ENCODE measurements at places on chromosomes 12 and 14.

GRCh38 chr12:19669793-19670192 lies 230.5 kb downstream of the AEBP2 start:
- DNase-seq, result no peak

DNA sequence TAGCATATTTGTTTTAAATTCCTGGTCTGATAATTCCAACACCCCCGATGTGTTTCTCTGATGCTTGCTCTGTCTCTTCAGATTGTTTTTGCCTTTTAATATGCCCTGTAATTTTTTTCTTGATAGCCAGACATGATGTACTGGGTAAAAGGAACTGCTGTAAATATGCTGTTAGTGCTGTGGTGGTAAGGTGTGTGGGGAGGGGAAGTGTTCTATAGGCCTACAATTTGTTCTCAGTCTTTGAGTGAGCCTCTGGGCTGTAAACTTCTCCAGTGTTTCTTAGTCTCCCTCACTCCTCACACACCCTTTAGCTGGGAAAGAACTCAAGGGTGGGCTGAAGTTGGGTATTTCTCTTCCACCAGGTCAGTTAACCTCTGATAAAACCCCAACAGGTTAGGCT lies 147.0 kb upstream of the OR4E1 start:
- DNase-seq, result no peak

DNA sequence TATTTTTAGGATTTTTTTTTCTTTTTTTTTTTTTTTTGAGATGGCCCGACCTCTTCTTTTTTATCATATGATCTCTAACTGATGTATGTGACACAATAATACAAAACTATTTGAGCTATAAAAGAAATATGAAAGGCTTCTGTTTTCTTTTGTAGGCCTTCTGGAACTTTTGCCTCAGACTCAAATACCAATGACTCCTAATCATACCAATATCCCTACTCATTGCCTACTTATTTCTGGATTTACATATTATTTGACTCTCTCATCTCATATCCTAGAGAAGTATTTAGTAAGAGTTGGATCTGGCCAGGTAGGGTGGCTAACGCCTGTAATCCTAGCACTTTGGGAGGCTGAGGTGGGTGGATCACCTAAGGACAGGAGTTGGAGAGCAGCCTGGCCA lies 12.7 kb upstream of the WDR89 start:
- DNase-seq, result peak; percentile 81

- DNase-seq, result peak; percentile 57
Measured at GRCh38 chr14:100012478-100013327, 52.5 kb upstream of the EVL start.

GRCh38 chr14:106840258-106840657 lies 1313.9 kb downstream of the TMEM121 start:
- DNase-seq, result no peak

GRCh38 chr12:124682425-124683151 lies 115.2 kb upstream of the NCOR2 start:
- DNase-seq, result no peak

DNA sequence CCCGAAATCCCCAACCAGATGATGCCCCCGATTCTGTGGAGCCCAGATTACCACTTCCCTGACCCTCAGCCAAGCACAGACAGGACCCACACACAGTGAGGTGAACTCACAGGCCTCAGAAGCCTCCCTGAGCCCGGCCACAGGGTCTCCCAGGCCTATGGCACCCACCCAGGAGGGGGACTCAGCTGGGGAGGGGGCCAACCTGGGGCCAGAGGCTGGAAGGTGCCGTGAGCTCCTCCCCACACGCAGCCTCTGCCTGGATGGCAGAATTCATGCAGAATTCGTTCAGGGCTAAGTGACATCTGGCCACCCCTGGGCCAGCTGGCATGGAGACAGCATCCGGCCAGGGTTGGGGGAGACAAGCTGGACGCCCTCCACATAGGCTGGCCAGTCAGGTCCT lies 11.8 kb downstream of the TMEM179 start:
- DNase-seq, result no peak

DNA sequence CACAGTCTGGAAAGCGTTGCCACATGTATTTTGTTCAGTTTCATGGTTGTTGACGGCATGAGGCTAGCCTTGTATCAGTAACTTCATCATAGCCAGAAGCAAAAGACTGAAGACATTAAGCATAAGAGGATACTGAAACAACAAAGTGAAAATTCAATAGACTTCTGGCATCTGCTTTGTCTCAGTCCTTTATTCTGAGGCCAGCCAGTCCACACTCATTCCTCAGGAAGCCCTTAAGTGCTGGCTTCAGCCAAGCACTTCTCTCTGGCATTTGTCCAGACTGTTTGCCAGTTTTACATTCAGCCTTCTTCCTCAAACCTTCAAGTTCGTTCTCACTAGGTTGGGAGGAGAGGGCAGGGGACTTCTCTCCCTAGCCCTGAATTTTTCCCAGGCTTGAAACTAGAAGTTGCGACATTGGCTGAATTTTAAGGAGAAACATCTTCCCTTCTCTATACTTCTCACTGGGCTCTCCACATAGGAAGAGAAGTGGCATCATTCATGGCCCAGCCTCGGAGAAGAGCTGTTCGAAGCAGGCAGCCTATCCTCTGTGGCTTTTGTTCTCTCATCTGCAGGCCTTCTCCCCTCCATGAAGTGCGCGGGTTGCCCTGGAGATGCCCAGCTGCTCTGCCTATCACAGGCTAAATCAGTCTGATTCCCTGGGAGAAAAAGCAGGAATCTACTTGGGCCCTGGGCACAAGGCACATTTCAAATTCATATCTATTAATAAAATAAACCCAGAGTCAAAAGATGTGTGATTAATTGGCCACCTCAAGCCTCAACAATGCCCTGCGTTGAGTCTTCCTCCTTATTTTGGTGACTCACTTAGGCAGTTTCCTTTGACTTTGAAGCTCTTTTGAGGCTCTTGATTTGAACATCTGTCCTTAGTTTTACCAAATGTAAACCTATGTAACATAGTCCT lies 130.9 kb upstream of the PLEKHA5 start:
- peak; percentile 47 for DNase-seq

GRCh38 chr14:64725261-64725815 lies 21.1 kb downstream of the PLEKHG3 start:
- DNase-seq, result no peak
